ENCODE measurements at places on chromosomes 11 and 22.

DNA sequence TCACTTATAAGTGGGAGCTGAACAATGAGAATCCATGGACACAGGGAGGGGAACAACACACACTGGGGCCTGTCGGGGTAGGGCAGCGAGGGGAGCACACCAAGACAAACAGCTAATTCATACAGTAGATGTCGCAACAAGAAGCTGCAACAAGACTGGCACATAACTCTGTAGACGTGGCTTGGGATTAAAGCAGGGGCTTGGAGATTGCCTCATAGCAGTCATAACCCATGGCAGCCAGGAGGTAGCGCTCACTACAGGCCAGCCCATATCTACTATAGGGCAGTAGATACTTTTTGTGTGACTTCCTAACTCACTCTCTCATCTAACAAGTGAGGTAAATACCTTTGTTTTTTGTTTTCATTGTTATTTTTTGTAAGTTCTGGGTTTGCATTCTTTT, 1.7 kb upstream of the OR9G4 start:
- DNase-seq = no peak

GRCh38 chr11:122304306-122304705, 188.3 kb upstream of the BLID start:
- DNase-seq = no peak

DNA sequence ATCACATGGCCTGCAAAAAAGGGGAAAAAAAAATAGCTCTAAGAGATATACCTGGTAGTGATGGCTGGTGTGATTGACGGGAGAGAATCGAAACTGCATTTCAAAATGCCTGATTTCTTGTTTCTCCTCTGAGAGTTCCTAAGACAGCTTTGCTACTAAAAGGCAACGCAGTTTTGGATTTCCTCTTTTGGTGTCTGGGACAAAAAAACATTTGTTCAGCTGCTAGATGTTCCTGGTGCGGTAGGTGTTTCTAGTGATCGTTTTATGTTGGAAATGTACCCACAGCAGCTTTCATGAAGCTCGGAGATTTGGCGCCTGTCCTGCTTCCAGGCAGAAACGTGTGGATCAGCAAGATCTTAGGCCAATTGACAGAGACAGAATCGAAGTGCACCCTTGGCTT, 18.1 kb downstream of the P2RX3 start:
- no peak for DNase-seq

GRCh38 chr22:25366408-25366807, 147.0 kb downstream of the CRYBB2 start:
- no peak for DNase-seq

GRCh38 chr11:28924004-28924403, 815.8 kb downstream of the METTL15 start:
- no peak for DNase-seq

GRCh38 chr11:61151545-61152252, 9.5 kb downstream of the VPS37C start:
- no peak for DNase-seq

DNA sequence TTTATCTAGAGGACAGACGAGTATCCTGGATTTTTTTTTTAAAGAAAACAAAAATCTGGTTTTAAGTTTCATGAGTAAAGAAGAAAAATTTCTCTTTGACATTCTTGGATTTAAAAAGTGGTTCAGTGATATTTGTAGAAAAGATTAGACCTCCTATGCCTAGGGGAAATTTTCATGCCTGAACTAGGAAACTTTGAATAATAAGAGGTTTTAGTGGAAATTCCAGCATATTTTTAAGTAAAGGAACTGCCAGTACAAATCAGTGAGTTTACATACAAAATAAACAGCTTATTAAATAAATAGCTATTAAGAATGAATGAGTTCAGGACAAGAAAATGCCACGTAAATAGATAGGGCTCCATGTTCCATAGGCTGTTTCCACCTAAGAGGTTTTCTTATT, 17.5 kb downstream of the JAM3 start:
- DNase-seq = no peak

DNA sequence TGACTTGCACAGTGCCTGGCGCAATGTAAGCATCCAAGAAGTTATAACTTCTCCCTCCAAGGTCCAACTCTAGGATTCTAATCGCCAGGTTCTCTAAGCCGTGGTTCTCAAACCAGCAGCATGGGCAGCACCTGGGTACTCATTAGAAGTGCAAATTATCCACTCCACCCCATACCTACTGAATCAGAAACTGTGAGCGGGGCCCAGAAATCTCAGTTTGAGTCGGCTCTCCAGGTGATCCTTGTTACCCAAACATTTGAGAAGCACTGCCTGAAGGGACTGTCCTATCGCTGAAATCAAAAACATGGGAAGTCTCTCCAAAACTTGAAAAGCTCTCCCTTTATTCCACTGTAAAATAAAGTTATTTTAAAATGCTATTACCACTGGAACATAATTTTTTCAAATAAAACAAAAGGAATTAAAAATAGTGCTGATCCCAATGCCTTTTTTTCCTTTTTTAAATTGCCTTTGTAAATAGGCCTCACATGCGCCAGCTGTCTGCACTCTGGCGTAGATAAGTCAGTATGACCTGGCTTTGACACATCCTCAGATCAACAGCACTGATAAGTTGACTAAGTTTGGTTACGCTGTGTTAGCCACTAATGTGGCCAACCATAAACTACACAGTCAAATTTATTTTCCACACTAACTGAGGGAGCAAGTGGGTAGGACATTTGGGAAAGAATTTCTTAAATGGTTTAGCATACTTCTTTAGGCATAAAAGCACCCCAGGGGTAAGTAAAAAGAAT, 8.4 kb upstream of the CTR9 start:
- peak; percentile 54 for DNase-seq

DNA sequence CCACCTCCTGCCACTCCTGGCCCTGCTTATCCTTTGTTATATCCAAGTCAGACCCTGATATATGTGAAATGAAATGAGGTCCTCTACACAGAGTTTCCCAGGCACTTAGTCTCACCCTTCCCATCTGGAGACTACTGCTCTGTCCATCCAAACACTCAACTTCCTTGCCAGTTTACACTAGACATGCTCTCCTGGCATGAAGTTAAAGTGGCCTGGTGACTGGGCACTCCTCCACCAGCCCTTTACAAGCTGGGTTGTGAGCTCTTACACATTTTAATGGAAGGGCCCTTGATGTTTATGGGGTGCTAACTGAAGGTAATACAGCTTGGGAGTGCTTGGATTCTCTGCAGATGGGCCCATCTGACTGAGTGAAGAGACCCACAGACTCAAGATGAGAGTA, 216.1 kb upstream of the NARS2 start:
- DNase-seq = no peak

GRCh38 chr11:66015454-66015881, 3.7 kb downstream of the CST6 start:
- DNase-seq = no peak

DNA sequence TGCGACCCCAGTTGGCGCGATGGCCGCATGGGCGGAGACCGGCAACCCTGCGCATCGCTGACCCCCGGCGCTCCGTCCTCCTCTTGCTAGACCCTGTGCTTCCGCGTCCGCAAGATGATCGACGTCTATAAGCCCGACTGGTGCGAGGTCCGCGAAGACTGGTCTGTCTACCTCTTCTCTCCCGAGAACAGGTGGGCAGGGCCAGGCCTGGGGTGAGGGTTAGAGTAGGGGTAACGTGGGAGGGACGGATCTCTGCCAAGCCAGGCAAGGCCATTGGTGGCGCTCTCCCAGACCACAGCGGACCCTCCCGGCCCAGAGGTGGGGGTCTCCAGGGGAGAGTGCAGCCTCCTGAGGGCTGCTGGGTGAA, 92.1 kb downstream of the CACNA1I start:
- DNase-seq = no peak

DNA sequence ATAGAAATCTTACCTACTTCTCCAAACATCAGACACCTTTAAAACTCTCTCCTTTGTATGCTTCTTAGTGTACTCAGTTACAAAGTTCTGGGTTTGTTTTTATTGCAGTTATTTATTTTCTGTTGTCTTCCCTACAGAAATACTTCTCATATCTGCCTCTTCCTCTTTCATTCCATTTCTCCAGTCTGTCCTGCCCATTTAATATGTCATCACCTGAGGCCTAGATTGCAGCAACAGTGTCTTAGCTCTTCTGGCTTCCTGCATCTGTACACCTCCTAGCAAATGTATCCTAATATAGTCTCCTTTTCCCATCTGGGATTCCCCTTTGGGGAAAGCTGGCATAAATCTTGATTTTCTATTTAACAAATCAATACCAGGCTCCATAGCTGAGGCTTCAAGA, 34.9 kb upstream of the PCF11 start:
- DNase-seq = no peak

DNA sequence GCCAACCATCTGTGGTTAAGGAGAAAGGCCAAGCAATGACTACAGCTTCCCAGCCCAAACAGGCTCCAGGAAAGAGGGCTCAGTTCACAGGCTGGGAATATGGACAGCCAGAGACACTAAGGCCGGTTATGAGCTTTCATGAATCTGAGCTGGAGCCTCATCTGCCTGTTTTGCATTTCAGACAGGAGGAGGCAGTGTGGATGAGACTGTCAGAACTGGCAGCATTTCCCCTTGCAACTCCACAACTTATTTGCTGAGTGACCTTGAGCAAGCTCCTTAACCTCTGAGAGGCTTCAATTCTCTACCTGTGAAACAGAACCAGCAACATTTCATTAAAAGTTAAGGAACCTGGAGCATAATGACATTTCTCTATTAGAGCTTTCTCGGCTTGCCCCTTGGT, 264.0 kb downstream of the ETS1 start:
- DNase-seq = peak; percentile 79

DNA sequence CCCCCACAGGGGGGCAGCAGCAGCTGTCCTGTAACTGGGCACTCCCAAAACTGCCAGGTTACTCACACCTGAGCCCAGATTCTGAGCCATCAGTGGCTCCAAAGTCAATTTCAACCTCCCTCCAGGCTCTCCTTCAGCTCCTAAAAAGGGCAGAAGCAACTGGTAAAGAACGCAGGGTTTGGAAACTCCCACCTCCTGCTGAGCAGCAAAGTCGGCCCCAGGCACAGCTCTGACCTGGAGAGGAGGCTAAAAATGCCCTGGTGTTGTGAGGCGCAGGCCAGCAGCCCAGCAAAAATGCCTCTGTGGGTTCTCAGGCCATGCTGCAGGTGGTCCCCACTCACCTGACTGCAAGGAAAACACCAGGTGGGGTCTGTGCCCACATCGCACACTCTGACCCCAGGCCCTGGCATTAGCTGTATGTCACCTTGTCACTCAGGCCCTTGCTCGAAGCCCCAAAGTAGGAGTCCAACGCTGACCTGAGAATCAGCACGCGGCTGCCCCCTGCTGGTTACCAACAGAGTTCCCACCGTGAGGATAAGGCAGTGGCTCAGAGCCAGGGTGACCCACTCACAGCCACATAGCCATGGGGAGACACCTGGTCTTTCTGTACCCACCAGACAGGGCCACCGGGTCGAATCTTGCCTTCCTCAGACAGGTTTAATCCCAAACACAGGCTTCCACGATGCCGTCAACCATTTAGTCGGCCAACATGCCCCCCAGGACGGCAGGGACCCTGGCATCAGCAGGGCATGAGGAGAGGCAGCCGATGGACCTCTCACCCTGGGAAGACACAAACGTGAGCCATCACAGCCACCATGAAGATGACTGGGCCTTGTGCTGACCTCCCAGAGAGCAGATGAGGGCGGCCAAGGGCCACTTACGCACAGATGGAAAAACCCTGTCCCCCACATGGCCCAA, 11.1 kb downstream of the POLR3H start:
- peak; percentile 71 for DNase-seq

- no peak for DNase-seq
Observed at GRCh38 chr11:21975242-21975641, 217.6 kb upstream of the ANO5 start.

GRCh38 chr22:24494528-24495364, at the start of gene UPB1:
TSS of gene UPB1 (plus strand) at chr22:24495332. CDS start at chr22:24495404, 72 bp downstream.
- DNase-seq = no peak

DNA sequence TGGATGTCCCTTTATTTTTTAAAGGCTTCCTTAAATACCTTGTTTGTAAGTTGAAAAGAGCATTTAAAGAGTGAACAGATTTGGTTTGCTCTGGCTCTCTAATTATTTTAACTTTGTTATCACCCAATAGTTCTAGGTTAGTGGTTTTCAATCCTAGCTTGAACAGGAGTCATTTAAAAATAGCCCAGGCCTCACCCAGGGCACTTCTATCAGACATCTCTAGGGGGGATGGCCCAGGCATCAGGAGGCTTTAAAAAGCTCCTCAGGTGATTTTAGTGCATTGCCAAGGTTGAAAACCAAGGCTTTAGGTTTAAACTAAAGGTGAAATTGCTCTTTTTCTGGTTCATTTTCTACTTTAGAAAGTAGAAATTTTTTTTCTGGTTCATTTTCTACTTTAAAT, 8.3 kb downstream of the CAT start:
- DNase-seq = no peak

GRCh38 chr22:31148953-31149627, 8.8 kb upstream of the PLA2G3 start:
- peak; percentile 44 for DNase-seq

- no peak for DNase-seq
Observed at GRCh38 chr11:116193321-116194131, 579.3 kb downstream of the BUD13 start.

- no peak for DNase-seq
Observed at GRCh38 chr11:13463779-13464290, 813 bp upstream of the BTBD10 start.

- DNase-seq = no peak
Observed at GRCh38 chr11:122617926-122618325, 37.6 kb upstream of the UBASH3B start.

- DNase-seq = no peak
Observed at GRCh38 chr22:33081686-33082590, 23.8 kb upstream of the SYN3 start.

- no peak for DNase-seq
Observed at GRCh38 chr11:134794192-134794591, 382.1 kb upstream of the B3GAT1 start.

DNA sequence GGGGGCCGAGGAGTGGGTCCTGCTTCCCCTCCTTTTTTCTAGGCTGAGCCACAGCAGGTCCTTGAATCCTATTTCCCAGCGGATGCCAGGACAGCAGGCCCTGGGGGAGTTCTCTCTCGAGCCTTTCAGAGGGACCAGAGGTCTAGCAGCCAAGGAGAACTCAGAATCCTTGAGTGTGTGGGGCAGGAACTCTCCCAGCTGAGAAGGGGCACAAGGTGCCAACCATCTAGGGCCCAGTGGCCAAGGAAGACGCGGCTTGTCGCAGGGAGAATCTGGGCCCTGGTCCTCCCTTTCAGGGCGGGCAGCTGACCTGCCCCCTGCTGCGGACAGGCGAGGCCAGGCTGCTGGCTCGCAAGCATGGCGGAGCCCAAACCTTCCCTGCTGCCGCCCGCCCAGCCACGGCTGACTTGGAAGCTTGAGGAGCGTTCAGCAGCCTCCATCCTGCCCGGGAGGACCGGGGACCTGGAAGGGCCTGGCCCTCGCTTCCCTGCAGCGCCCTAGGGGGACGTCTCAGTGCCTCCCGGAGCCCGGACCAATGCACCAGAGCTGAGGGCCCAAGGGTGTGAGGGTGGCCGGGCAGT, 972 bp upstream of the TSSC4 start:
- DNase-seq = no peak

- DNase-seq = peak; percentile 77
Observed at GRCh38 chr22:39940757-39941305, 19.4 kb upstream of the TMA7B start.

DNA sequence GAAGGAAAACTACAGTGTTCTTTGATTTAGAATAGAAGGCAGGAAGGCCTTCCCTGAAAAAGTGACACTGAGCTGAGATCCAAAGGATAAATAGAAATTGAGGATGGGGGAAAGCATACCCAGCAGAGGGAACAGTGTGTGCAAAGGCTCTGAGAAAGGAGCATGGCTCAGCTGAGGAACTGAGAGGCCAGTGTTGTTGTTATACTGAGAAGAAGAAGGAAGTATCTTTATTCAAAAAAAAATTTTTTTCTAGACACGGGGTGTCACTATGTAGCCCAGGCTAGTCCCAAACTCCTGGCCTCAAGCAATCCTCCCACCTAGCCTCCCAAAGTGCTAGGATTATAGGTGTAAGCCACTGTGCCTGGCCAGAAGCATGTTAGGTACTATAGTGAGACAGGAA, 3.5 kb upstream of the PIK3C2A start:
- no peak for DNase-seq

Measured in CD4-positive, alpha-beta T cell treated with Interleukin-17A for 1 hour (primary cell).